Retinal pigment epithelial cell (primary cell): ENCODE measurements at places on chromosomes 3 and 15.

GRCh38 chr3:129482721-129483120, 42.7 kb downstream of the IFT122 start:
- no peak for DNase-seq

DNA sequence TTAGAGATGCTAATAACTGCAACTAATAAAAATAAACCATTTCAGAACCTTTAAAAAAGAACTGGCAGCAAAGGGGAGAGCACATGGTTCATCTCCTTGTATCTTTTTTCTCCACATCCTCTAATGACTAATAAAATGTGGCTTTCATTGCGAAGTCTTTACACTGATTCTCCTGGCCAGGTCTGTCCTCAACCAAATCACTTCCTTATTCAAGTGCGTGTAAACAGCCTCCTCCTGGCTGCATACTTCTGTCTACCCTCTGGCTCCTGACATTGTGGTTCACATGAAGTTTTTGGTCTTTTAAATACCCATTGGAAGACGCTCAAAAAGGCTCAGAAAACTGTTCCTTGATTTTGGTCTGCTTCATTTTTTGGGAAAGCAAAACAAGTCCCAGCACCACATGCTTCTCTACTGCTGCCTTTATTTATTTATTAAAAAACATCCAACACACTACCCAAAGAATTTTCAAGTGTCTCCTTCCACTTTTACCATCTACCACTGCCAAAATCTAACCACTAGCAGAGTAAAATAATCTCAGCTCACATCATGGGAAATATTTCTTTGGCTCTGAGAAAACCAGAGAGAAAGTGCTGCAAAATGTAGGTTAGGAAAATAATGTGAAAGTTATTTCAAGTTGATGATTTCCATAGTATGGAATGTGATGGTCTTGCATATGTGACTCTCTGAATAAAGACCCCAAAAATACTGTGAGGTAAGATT, 85.1 kb downstream of the EFL1 start:
- no peak for DNase-seq

DNA sequence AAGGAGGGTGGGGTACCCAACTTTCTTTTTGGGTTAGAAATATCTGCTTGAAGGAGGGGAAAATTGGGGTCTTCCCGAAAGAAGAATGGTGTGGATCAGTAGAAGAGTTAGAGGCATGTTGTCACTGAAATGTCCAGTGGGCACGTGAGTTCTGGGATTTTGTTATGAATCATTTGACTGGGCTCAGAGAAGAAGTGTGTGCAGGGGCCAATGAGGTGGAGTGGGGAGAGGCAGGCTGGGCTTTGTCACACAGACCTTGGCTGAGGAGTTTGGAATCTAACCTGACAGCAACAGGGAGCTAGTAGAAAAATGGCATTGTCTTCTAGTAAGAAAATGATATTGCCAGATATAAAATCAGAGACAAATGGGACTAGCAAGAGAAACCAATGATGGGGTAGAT, 436.8 kb downstream of the MFSD1 start:
- DNase-seq = no peak

DNA sequence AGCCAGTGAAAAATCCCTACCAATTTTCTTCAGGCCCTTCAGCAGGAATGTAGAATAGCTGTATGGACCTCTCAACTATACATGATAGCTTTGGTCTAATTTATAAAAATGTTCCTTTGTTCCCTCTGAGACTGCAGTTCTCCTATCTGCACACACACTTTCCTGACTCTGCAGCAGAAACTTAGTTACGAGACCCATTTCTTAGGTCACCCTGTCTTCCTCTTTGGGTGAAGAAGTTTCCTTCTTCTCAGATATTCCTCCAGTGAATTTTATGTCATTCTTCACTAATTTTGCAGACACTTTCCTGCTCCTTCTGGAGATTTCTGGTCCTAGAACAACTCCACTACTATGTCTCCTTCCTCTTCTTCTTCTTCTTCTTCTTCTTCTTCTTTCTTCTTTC, 42.6 kb downstream of the CD200R1L start:
- DNase-seq = no peak

DNA sequence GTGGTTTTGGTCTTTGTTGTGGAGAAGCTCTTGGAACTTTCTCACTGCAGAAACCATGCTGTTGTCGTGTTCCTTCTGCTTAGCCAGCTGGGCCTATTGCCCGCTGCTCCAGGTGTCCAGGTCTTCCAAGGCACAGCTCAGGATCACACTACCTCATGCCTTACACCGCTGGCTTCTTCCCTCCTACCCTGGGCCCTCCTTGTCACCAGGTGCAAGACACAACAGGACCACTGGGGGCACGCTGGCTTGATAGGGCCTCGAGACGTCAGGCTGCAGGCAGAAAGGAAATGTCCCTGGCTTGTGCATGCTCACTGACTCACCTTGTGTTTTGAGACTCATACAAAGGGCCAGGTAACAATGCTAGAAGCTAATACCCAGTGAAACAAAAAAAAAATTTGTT, 32.3 kb downstream of the PAQR9 start:
- DNase-seq = no peak

DNA sequence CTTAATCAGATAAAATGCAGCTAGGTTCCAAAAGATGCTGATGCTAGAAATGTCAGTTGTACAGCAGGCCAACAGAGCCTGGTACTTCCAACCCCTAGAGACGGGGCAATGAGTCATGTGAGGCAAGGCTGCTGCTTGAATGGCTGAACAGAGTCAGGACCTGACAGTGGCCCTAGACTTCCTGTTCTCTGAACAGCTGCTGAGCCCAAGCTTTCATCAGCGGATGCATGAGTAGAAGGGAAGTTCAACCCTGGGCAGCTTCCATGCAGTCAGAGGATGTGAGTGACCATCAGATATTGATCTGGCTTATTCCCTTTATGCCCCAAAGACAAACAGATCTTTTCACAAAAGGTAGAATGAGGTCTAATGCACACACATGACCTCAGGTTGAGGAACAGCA, 282.9 kb upstream of the COL8A1 start:
- no peak for DNase-seq
